MCF 10A (cell line): ENCODE measurements at places on chromosomes 7 and 10. TPM values are rescaled to one million over a fixed set of nuclear protein-coding genes. Genes with fewer than 3 reads are reported as not detected.

DNA sequence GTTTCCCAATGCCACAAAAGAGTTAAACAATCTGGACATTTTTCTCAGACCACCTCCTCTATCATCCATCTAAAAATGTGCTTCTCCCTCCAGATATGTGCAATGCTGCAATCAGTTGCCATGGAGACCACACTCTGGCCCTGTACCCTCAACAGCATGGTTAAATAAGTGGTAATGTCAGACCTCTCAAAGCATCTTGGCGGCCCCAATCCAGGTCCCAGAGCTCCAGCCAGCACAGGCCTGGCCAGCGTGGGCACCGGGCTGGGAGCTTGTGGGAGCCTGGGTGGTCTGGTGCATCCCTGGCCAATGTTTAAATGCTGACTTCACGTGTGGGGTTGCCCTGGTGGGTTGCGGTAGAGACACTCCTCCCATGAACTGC lies 362.9 kb upstream of the ZNF32 start:
- no peak for DNase-seq

- DNase-seq: no peak
These were observed 6.3 kb downstream of the PRF1 start for GRCh38 chr10:70596110-70596798.

DNA sequence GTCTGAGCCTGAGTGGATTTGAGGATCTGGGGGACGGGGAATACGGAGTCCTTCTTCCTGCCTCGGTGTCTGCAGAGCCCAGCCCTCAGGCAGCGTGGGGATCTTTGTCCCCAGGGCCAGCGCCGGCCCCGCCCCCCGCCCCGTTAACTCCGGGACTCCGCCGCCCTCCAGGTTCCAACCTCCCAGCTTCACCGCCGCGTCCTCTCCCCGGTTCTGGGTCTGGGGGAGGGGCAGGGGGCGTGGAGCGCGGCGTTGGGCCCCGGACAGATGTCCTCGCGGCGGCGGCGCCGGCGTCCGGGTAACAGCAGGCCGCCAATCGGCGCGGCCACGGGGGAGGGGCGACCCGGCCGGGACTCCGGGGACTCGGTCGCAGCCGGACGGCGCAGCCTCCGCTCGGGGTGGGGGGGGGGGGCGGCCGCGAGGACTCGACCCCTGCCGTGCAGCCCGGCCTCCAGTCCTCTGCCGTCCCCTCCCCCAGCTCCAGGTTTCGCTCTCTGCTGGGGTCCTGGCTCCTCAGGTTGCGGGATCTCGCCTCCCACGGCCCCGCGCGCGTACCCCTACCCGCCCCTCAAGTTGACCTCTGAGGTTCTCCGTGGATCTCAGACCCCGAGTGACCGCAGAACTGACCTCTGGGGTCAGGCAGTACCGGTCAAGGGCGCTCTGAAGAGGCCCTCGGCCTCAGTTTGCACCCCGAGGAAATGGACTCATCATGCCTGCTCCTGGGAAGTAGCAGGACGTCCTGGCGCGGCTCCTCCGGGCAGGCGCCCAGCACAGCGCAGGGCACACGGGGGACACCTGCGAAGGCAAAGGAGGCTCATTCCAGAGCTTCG lies 2.3 kb upstream of the ELFN1 start:
- no peak for DNase-seq

GRCh38 chr10:59801171-59801570 lies 47.9 kb upstream of the MRLN start:
- DNase-seq: no peak

GRCh38 chr10:73907841-73908517 lies 3.0 kb upstream of the PLAU start:
- DNase-seq: peak; percentile 67

DNA sequence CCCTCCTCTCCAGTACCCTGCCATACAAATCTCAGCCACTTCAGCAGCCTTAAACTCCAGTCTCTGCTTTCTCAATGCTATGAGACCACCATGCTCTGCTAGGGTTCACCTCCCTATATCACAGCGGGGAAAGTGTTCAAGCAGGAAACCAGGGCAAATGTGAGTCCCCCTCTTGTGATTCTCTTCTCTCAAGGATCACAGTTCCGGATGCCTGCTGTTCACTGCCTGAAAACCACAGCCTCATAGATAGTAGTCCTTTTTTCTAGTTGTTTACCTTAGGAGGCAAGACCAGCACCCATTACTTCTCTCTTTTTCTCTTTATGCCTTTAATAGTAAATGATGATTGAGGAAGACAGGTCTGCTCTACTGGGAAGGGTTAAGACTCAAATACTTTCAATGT lies 100.8 kb downstream of the SGMS1 start:
- DNase-seq: no peak

The ZNF722 gene
- not detected in 2 replicates for total RNA-seq

The FOXI2 gene
- not detected in 2 replicates for total RNA-seq

The RPEL1 gene
- not detected in 2 replicates for total RNA-seq

The RBP3 gene
- total RNA-seq: not detected in 2 replicates

The USP6NL gene
- 19.0 and 19.2 TPM in 2 replicates for total RNA-seq
